ENCODE measurements at places on chromosomes 16 and 17. TPM values are rescaled to one million over a fixed set of nuclear protein-coding genes. Genes with fewer than 3 reads are reported as not detected.

The CPPED1 gene
- 7.9 TPM for total RNA-seq

The CDRT15L2 gene
- not detected for total RNA-seq

The TEKT5 gene
- not detected for total RNA-seq

The SYT17 gene
- total RNA-seq: 2.6 TPM

The PLLP gene
- total RNA-seq: 1.8 TPM

The HOXB8 gene
- not detected for total RNA-seq

The SLC22A31 gene
- total RNA-seq: 8.1 TPM

The SNX20 gene
- not detected for total RNA-seq

The AURKB gene
- 171 TPM for total RNA-seq

- no peaks in the 10 kb centered on the region for H3K27me3 ChIP-seq
- H3K36me3 ChIP-seq: no peaks in the 10 kb centered on the region
- H3K27ac ChIP-seq: no peak overlapping the region
Measured at GRCh38 chr16:57500578-57501111, 14.4 kb upstream of the DOK4 start.

- H3K27ac ChIP-seq: no peak overlapping the region
- no peak overlapping the region for H3K4me3 ChIP-seq
- no peaks in the 10 kb centered on the region for H3K36me3 ChIP-seq
- H3K4me1 ChIP-seq: peaks cover 7% of the 10 kb centered on the region
Measured at GRCh38 chr16:73142053-73142854, 94.3 kb upstream of the ZFHX3 start.

GRCh38 chr17:27453471-27453870, 2.8 kb upstream of the KSR1 start:
- no peaks in the 10 kb centered on the region for H3K36me3 ChIP-seq
- H3K27me3 ChIP-seq: no peaks in the 10 kb centered on the region
- no peak overlapping the region for H3K4me3 ChIP-seq
- no peaks in the 10 kb centered on the region for H3K4me1 ChIP-seq

GRCh38 chr16:57725151-57725550, 10.4 kb upstream of the KATNB1 start:
- H3K4me3 ChIP-seq: no peak overlapping the region
- no peaks in the 10 kb centered on the region for H3K4me1 ChIP-seq
- H3K27ac ChIP-seq: no peak overlapping the region
- DNase-seq: no peak
- H3K36me3 ChIP-seq: no peaks in the 10 kb centered on the region

GRCh38 chr17:9566067-9566466, 9.6 kb downstream of the STX8 start:
- peaks cover 16% of the 10 kb centered on the region for H3K36me3 ChIP-seq
- no peak for DNase-seq
- H3K27me3 ChIP-seq: no peaks in the 10 kb centered on the region
- no peak overlapping the region for H3K4me3 ChIP-seq
- H3K4me1 ChIP-seq: no peaks in the 10 kb centered on the region
- H3K27ac ChIP-seq: no peak overlapping the region

GRCh38 chr16:88775825-88776224, 9.2 kb downstream of the PIEZO1 start:
- H3K4me3 ChIP-seq: no peak overlapping the region
- no peak for DNase-seq
- no peaks in the 10 kb centered on the region for H3K36me3 ChIP-seq
- H3K4me1 ChIP-seq: no peaks in the 10 kb centered on the region
- H3K27ac ChIP-seq: no peak overlapping the region
- no peaks in the 10 kb centered on the region for H3K27me3 ChIP-seq

GRCh38 chr17:31843070-31843745, 15.8 kb downstream of the COPRS start:
- H3K4me3 ChIP-seq: no peak overlapping the region
- H3K27ac ChIP-seq: no peak overlapping the region
- H3K4me1 ChIP-seq: no peaks in the 10 kb centered on the region
- no peaks in the 10 kb centered on the region for H3K27me3 ChIP-seq

- no peak overlapping the region for H3K27ac ChIP-seq
- no peak for DNase-seq
- no peaks in the 10 kb centered on the region for H3K4me1 ChIP-seq
- H3K4me3 ChIP-seq: no peak overlapping the region
Measured at GRCh38 chr16:58016840-58017446, 8.6 kb upstream of the MMP15 start.

- no peak overlapping the region for H3K4me3 ChIP-seq
- H3K36me3 ChIP-seq: no peaks in the 10 kb centered on the region
- no peak overlapping the region for H3K27ac ChIP-seq
- no peaks in the 10 kb centered on the region for H3K4me1 ChIP-seq
Measured at GRCh38 chr17:48733632-48734328, 5.2 kb upstream of the HOXB13 start.

DNA sequence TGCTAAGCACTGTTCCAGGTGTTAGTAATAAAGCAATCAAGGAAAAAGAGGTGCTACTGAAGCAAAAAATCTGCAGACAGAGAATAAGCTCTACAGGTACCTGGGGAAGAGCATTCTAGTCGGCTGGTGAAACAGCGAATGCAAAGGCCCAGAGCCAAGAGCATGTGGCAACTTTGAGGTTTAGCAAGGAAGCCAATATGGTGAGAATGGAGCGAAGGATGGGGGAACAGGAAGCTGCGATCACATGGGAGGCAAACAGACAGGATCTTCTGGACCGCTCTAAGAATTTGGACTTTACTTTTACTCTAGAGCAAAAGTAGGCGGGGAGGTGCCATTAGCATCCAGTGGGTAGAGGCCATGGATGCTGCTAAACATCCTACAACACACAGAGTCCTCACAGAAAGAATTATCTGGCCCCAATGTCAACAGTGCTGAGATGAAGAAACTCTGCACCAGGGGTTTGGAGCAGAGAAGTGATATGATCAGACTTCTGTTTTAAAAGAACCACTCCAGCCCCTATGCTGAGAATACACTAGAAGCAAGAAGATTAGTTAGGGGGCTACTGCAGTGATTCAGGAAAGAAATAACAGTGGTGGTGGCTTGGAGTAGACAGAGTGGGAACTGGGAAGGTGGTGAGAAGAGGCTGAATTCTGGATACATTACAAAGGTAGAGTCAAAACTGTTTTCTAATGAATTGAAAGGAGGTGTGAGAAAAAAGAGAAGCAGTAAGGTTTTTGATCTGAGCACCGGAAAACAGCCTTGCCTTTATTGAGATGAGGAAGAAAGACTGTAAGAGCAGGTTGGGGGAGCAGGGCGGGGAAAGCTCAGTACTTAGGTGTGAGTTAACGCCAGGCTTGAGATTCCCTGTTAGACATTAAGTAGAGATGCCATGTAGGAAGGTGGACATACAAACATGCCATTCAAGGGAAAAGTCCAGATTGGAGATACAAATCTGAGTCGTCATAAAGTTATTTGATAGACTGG, 11.0 kb downstream of the EFTUD2 start:
- H3K27ac ChIP-seq: no peak overlapping the region

DNA sequence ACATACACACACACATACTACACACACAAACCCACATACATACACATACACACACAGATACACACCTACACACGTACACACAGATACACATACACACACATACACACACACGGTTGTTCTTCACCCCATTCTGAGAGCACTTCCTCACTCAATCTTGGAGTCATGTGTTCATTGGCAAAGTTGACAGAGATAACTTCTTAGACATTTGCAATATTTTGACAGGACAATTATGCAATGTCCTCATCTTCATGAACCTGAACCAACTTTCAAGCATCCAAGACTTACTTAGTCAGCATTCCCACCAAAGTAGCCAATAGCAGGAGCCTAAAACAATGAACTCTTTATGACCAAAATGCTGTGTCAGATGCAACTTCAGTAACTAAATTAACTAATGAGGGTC, 77.1 kb upstream of the DNAH17 start:
- H3K4me3 ChIP-seq: no peak overlapping the region
- no peaks in the 10 kb centered on the region for H3K36me3 ChIP-seq
- no peak for DNase-seq
- H3K27ac ChIP-seq: no peak overlapping the region
- H3K4me1 ChIP-seq: no peaks in the 10 kb centered on the region

GRCh38 chr16:3216263-3216640, 18.7 kb downstream of the ZNF200 start:
- H3K27me3 ChIP-seq: no peaks in the 10 kb centered on the region
- no peaks in the 10 kb centered on the region for H3K4me1 ChIP-seq
- DNase-seq: no peak
- no peak overlapping the region for H3K27ac ChIP-seq

GRCh38 chr16:66935314-66936011, at the start of gene CES2:
Gene CES2 (plus strand): TSS chr16:66935516. CDS start chr16:66935636, 120 bp downstream.
- no peaks in the 10 kb centered on the region for H3K27me3 ChIP-seq
- H3K4me1 ChIP-seq: no peaks in the 10 kb centered on the region
- H3K36me3 ChIP-seq: peaks cover 9% of the 10 kb centered on the region

DNA sequence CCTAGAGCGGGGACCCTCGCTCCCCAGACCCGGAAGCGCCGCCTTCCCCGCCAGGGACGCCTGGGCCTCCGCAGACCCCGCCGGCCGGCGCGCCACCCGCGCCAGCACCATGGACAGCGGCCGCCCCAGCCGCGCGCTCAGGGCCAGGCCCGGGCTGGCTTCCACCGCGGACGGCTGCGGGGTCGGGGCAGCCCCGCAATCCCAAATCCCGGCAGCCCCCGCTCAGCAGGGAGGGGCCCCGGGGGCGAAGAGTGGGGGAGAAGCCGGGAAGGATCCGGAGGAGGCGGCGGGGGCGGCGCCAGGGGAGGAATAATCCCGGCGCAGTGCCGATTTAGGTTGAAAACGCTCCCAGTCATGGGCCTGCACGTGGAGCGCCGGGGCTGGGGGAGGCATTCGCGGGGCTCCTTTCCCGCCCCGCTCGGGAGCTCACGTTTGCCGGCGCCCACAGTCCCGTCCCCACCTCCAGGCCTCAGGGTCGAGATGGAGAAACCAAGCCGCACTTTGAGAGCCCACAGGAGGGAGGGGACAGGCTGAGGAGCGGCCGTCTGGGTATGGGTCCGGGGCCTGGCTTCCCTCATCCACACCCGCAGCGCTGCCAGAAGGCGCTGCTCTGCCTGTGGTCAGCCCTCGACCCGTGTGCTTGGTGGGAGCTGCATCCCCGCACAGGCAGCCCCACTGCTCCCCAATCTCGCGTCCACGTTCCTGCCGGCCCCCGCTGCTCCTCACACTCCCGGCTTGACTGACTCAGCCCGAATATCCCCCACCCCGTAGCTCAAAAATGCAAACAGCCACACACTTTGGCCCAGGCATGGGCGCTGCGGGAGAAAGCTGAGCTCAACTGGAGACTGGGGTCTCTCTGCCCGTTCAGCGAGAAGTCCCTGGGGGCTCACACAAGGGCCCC, 4.7 kb downstream of the FBXL16 start:
- H3K4me1 ChIP-seq: no peaks in the 10 kb centered on the region
- DNase-seq: peak; percentile 69
- no peaks in the 10 kb centered on the region for H3K36me3 ChIP-seq
- peaks cover 40% of the 10 kb centered on the region for H3K27me3 ChIP-seq
- H3K27ac ChIP-seq: no peak overlapping the region

GRCh38 chr17:78934681-78935418, 9.7 kb upstream of the TIMP2 start:
- no peaks in the 10 kb centered on the region for H3K4me1 ChIP-seq
- H3K4me3 ChIP-seq: no peak overlapping the region
- H3K36me3 ChIP-seq: no peaks in the 10 kb centered on the region
- DNase-seq: peak; percentile 30

DNA sequence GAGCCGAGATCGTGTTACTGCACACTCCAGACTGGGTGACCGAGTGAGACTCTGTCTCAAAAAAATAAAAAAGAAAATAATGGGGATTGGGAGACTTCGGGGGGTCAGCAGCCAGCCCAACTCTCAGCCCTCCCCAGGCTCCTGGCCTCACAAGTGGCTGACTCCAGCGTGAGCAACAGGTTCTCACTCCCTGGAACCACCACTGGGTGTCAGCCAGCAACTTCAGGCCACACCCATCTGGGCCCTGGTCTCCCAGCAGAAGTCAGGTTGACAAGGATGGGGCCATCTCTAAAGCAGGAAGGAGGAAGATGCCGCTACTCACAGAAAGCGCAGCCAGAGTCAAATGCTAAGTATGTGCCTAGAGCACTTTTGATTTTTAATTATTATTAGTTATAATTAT, 139.4 kb downstream of the C16orf78 start:
- no peak overlapping the region for H3K27ac ChIP-seq
- DNase-seq: peak; percentile 64
- no peaks in the 10 kb centered on the region for H3K4me1 ChIP-seq
- H3K4me3 ChIP-seq: no peak overlapping the region

DNA sequence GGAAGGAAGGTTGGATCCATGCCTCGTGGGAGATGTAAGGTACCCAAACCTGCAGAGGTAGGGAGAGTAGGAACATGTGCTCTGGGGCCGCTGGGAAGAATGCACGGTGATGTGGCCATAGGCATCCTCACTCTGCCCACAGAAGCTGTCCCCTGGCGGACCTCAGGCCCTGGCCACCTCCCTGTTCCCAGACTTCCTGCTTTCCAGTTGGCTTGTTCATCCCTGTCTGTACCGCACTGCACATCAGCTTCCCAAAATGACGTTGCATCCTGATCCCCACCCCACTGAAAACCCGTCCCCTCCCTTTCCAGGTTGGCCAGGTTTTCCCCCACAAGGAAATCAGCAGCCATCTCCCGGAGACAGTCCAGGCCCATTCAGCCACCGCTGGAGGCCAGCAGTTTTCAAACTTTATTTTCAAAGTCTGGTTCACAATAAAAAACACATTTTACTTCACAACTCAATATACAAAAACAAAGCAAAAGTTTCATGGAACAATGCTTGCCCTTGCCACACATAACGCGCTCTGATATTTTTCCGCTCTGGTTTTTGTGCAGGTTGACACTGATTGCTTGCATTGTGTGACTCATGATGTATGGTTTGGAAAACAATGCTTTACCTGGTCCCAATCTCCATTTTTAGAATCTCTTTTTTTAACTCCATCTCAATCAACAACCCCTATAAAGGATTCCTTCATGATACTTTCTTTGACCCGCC, 143.0 kb downstream of the GAS7 start:
- DNase-seq: no peak
- H3K4me1 ChIP-seq: peaks cover 3% of the 10 kb centered on the region
- no peak overlapping the region for H3K27ac ChIP-seq
- no peaks in the 10 kb centered on the region for H3K36me3 ChIP-seq
- H3K4me3 ChIP-seq: no peak overlapping the region

DNA sequence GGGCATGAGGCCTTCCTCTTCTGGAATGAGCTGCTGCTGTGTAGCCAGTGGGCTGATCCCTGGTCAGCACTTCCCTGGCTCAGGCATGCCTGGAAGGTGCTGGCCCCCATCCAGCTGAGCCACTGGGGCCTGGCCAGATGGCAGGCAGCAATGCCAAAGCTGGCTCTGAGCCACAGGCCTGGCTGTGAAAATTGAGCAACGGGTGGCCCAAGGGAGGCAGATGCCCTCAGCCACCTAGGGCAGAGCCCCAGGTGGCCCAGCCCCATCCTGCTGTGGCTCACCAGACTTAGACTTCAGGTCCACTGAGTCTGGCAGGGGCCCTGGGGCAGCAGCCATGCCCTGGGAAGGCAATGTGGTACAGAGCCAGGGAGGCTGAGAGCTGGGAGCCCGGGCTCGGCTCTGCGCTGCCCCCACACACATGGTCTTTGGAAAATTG, 8.5 kb upstream of the CRHR1 start:
- no peaks in the 10 kb centered on the region for H3K27me3 ChIP-seq
- H3K4me1 ChIP-seq: peaks cover 3% of the 10 kb centered on the region
- H3K4me3 ChIP-seq: no peak overlapping the region
- H3K27ac ChIP-seq: no peak overlapping the region
- H3K36me3 ChIP-seq: peaks cover 2% of the 10 kb centered on the region

GRCh38 chr17:7144213-7144612, 29.6 kb upstream of the ASGR2 start:
- no peaks in the 10 kb centered on the region for H3K36me3 ChIP-seq
- H3K4me3 ChIP-seq: no peak overlapping the region
- no peak overlapping the region for H3K27ac ChIP-seq
- no peaks in the 10 kb centered on the region for H3K27me3 ChIP-seq
- no peak for DNase-seq

GRCh38 chr16:81307770-81308169, 7.0 kb upstream of the GAN start:
- peaks cover 4% of the 10 kb centered on the region for H3K4me1 ChIP-seq
- no peak for DNase-seq
- H3K4me3 ChIP-seq: no peak overlapping the region
- H3K27ac ChIP-seq: no peak overlapping the region
- H3K36me3 ChIP-seq: peaks cover 6% of the 10 kb centered on the region

All from H9 (cell line).